Stimulated activated CD4-positive, alpha-beta T cell treated with anti-CD3 and anti-CD28 coated beads, TNF-alpha, amount 100 ng/mL, for 48 hours (primary cell): ENCODE measurements at places on chromosomes 7 and 10.
A peak's percentile ranks its signal among the peaks of the same experiment; 100 is the strongest.

DNA sequence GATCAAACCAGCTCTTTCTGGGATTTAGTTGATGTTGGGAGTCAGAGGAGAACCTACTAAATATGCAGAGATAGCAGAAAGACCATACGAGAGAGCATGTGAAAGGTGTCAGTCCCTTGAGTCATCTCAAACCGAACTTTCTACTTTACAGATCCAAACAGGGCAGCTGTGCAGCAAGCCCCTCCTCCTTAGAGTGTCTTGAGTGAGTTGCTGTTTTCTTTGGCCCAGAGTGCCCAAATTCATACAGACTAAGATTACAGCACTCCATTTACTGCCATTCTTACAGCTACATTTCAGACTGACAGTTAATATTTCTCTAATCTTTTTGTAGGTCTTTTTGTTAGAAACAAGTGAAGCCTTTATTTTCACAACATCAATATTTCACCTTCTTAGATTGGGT lies 53.4 kb downstream of the NRCAM start:
- no peak for DNase-seq

DNA sequence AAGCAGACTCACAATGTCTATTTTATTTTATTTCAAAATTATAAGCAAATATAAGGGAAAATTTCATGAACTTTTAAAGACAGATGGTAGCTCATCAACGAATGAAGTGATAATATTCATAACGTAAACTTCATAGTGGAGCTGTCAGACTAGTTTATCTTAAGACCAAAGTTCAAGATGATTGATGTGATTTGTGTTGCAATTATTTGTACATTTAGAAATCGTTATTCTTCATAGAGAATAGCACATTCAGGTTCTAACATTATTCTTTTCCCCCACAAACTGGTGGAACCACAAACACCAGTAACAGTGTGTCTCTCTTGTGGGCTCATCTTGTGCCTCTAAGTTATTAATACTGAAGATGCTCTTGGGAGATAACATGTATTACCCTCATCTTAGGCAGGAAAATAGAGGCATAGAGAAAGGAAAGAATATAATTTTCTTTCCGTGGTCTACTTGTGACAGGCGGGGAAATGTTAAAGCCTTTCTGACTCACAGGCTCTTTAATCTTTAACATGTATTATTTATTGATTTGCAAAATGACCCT lies 37.0 kb downstream of the CCSER2 start:
- DNase-seq, result no peak

DNA sequence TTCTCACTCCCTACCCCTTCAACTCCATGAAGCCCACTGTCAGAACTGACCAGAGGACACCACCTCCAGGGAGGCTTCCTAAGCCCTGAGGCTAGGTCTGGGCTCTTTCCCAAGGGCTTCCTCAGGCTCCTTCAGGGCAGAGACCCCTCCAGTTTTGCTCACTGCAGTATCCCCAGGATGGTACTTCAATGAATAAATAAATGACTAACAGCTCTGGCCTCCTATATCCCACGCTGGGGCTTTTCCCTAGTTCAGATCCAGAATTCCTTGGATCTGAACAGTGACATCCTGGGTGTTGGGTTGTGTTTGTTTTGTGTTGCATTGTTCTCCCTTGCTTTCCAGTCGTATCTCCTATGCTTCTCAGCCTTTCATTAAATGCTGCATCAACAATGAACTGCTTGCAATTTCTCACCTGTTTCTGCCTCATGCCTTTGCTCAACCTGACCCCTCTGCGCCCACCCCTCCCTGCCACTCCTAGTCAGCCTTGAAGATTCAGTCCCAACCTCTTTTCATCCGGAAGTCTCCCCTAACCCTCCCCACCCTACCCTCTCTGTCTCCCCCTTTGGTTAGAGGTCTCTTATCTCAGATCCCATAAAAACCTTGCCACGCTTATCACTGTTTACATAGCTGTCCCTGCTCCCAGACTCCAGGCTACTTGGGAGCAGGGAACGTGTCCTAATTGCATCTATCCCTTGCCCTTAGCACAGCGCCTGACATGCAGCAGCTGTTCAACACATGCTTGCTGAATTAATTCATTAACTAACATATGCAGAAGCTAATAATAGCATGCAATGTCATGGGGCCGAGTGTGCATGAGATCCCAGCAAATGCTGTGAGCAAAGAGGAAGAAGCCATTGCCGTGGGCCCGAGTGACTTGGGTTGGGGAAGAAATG lies 41.7 kb downstream of the PPP1R3C start:
- DNase-seq, result no peak

DNA sequence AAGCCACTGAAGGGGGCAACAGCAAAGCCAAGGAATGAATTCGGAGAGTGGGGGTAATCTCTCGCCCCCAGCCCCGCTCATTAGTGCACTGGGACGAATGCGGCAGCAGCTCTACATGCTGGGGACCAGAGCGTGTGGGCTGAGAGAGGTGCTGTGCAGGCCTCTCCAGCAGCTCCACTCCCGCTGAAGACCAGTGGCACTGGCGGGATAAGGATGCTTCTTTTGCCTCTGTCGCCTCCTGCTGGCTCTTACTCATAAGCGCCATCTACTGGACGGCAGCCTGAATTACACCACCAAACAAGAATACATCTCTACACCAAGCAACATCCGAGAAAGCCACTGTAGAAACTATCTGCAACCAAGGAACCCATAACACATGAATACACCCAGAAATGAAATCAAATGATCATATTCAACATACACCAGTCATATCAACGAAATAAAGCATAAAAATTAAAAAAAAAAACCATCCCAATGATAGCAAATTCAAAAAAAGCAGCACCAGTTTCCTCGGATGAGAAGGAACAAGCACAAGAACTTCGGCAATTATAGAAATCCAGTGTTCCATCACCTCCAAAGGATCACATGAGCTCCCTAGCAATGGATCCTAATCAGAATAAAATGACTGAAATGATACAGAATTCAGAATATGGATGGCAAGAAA lies 79.0 kb upstream of the TMEM168 start:
- peak; percentile 14 for DNase-seq
